GM04503 (cell line): ENCODE measurements at places on chromosomes 3 and 15.
A peak's percentile ranks its signal among the peaks of the same experiment; 100 is the strongest.

GRCh38 chr3:9955067-9955502 lies 2.9 kb upstream of the PRRT3 start:
- no peak for DNase-seq

DNA sequence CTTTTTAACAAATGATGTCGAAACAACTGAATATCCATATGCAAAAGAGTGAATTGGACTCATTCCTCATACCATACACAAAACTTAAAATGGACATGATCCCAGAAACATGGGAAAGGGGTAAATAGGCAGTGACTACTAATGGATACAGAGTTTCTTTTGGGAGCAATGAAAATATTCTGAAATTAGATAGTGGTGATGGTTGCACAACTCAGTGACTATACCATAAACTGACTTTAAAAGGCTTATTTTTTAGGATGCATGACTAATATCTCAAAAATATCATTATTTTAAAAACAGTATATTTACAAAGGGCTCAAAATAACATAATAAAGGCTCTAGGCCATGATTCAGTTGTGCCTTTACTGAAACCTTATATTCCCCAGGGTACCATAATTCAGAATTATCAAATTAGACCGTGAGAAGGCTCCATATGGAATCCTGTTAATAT lies 16.3 kb upstream of the ATP13A3 start:
- DNase-seq, result no peak

DNA sequence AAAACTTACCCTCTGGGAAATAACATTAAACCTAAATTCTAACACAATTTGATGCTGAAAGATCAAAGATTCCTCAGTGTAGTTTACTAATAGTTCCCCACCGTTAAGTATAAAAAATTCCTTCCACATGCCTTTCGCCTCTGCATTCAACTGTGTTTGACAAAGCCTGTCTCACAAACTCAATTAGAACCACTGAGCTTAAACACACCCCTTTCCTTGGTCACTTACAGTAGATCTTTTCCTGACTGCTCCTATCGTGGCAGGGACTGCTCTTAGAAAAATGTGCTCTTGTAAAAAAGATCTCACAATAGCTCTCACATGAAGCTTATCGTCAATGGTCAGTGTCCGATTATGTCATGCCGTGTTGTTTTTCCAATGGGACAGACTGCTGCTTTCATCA lies 8.9 kb upstream of the KBTBD8 start:
- DNase-seq, result no peak

- DNase-seq, result peak; percentile 27
Measured at GRCh38 chr3:29889215-29889614, 608.3 kb downstream of the RBMS3 start.

DNA sequence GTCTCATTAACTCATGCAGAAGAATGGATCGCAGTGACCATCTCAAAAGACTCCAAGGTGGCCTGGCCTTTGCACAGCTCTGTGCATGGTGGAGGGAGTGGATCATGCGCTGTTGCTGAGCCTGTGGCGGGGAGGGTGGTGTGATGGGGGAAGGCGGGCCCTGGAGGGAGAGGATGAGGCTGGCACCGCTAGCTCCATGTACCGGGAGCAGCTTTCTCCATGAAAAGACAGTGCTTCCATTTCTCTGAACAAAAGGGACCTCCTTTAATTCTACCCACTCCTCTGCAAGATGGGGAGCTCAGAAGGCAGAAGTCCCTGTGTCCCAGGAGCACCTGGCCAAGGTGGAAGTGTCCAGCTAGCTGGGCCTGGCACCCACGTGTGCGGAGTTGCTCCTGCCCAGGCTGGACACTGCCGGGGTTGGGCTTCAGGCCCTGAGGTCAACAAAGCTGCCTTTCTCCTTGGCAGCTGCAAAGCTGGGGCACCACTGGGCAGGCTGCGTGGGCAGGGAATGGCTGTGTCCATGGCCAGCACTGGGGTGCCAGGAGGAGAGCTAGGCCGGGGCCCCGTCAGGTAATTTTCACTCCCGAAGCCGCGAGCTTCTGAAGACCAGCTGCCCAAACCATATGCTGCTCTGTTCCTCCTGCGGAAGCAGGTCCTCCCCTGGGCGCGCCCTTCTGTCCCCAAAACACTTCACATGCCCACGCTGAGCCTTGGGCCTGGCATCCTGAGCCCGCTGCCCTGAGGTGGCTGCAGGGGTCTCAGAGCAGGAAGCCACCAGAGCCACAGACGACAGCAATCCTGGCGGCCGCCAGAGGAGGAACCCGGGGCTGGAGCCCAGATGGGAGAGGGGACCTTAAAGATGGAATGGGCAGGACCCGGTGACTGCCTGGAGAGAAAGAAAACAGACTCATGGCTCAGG lies 6.4 kb downstream of the MAP6D1 start:
- no peak for DNase-seq

- DNase-seq, result no peak
Measured at GRCh38 chr3:145735631-145736030, 425.4 kb downstream of the PLOD2 start.
